Stimulated activated CD4-positive, alpha-beta T cell treated with anti-CD3 and anti-CD28 coated beads, Interleukin-1b, Interleukin-23, amount 100 ng/mL, for 48 hours (primary cell): ENCODE measurements at places on chromosomes 7 and 10.

DNA sequence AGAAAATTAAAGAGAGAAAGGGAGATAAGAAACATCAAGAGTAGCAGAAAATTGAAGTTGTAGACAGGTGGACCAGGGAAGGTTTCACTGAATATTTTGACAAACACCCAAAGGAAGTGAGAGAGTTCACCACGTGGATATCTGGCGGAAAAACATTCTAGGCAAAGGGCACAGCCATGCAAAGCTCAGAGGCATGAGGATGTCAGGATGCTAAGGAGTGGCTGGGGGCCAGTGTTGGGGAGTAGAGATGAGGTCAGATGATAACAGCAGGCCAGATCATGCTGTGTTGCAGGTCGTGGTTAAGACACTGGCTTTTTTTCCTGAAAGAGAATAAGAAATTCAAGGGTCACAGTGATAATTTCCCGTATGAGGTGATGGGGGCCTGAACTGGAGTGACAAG, 181.9 kb downstream of the DGKI start:
- no peak for DNase-seq

DNA sequence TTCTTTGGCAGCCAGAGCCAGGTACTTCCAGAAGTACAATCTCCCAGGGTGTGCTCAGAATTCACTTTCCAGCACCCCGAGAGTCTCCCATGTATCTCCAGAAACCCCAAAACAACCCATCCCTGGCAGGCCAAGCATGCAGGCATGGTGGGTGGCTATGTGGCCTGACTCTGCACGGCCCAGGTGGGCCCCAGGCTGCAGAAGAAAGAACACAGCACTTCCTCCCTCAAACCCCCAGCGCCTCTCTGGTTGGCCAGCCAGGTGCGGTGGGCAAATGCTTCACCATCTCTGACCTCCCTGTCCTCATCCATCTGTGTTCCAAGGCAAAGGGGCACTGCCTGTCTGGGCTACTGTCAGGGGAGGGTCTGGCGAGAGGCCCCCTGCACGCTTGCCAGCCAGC, 100.3 kb downstream of the MKI67 start:
- no peak for DNase-seq

- no peak for DNase-seq
Measured at GRCh38 chr7:72435925-72436480, 23.9 kb upstream of the CALN1 start.

- no peak for DNase-seq
Measured at GRCh38 chr7:101553771-101554445, 75.2 kb downstream of the MYL10 start.

DNA sequence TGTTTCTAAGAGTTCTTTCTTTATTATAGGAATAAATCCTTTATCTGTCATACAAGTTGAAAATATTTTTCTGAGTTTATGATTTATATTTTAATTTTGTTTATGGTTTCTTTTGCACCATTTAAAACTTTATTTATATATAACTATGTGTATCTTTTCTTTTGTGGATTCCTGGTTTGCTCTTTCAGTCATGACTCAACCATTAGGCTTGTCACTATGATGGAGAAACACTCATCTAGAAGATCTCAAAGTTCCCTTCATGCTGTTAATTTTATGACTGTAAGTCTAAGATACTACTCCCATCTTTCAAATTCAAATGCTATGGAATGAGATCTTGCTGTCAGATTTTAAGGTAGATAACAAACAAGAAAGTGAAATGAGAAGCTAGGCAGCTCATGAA, 199.5 kb downstream of the INHBA start:
- DNase-seq, result no peak

DNA sequence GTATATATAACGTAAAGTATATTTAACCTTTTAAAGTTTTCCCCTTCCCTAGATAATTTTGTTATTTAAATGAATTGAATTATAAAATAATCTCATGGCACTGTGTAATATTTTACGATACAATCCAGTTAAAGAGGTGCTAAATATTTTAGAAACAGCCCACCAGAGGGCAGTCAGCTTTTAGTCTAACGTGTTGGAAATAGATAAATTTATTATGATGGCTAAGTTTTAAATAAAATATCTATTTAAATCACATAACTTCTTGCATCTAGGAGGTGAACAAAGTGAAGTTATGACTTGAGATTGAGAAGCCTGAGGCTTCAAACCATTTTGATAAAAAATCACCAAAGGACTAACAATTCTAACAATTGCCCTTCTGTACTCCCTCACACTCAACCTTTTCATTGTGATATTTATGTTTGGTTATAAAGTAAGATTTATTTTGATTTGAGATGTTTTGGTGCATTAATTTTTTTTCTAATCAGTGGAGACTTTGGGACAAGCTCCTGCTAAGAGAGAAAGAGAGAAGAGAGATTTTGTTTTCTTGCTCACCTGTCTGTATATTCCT, 171.5 kb upstream of the SP4 start:
- no peak for DNase-seq

DNA sequence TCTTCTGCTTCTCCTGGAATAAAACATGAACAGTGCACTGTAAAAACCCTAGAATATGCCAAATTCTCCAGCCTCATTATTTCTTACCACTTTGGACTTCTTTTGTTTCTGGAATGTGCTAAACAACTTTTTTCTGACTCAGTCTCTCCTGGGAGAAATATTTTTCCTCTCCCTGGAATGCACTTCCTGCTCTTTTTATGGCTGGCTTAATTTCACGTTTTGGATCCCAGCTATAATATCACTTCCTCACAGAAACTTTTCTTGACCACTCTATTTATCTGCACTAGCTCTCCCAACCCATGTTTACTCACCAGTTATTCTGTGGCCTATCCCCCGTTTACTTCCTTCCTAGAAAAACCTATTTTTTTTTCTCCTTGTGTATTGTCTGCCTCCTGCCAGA, 26.7 kb downstream of the ABCB5 start:
- DNase-seq, result no peak
